ENCODE measurements at places on chromosomes 16 and 17. TPM values are rescaled to one million over a fixed set of nuclear protein-coding genes. Genes with fewer than 3 reads are reported as not detected.

- peak; percentile 68 for DNase-seq
Observed at GRCh38 chr16:10579965-10580882, at the start of gene EMP2. EMP2 (minus strand) TSS chr16:10580598; CDS start chr16:10547617, 32,981 bp downstream.

DNA sequence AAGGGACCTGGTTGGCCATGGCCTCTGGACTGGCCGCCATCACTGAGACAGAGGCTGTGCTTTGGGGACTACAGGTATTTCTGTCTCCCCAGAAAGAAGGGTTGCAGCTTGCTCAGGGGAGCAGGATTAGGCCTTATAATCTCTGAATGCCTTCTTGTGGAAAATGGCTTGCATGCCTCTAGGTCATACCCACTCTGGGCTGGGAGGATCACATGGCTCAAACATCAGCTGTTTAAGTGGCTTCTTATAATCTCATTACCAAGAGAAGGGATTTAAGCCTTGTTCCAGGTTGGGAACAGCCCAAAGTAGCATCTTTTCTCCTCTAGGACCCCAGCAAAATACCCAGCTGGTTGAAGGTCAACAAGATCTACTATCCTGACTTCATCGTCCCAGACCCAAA, 19.1 kb downstream of the LIG3 start:
- DNase-seq, result no peak

- no peak for DNase-seq
Observed at GRCh38 chr16:84247844-84248243, 8.0 kb upstream of the KCNG4 start.

The KCNJ18 gene
- 1.0 TPM for polyA plus RNA-seq

- peak; percentile 16 for DNase-seq
Observed at GRCh38 chr16:5882087-5882640, 784.6 kb upstream of the EEF2KMT start.

- DNase-seq, result peak; percentile 94
Observed at GRCh38 chr17:47949197-47949759, 7.9 kb downstream of the PNPO start.

The BEAN1 gene
- 18.0 TPM for polyA plus RNA-seq

The TBC1D24 gene
- polyA plus RNA-seq, result 5.3 TPM

- DNase-seq, result peak; percentile 96
Observed at GRCh38 chr17:9575381-9576101, at the start of gene STX8. STX8 (minus strand) TSS chr17:9575820; CDS start chr17:9575808, 12 bp downstream.

DNA sequence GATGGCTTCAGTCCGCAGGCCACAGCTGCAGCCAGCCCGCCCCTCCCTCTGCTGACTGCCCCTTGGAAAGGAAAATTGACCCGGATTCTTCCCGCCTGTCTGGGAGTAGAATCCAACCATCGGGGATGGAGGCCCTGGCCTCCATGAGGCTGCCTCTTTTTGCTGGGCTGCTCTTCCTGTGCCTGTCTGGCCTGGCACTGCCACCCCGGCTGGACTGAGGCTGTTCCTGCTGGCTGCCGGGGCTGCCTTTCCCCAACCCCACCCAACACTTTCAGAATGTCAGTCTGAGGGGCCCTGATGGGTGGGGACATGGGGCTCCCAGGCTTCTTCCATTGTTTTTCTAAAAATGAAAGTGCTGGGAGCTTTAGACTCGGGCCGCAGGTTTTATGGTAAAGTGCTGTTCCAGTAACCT, 7.3 kb downstream of the BAHCC1 start:
- DNase-seq, result no peak

The ACOX1 gene
- polyA plus RNA-seq, result 24.1 TPM

- no peak for DNase-seq
Observed at GRCh38 chr16:21526923-21527807, 72.2 kb upstream of the METTL9 start.

The RPA1 gene
- 52.9 TPM for polyA plus RNA-seq

DNA sequence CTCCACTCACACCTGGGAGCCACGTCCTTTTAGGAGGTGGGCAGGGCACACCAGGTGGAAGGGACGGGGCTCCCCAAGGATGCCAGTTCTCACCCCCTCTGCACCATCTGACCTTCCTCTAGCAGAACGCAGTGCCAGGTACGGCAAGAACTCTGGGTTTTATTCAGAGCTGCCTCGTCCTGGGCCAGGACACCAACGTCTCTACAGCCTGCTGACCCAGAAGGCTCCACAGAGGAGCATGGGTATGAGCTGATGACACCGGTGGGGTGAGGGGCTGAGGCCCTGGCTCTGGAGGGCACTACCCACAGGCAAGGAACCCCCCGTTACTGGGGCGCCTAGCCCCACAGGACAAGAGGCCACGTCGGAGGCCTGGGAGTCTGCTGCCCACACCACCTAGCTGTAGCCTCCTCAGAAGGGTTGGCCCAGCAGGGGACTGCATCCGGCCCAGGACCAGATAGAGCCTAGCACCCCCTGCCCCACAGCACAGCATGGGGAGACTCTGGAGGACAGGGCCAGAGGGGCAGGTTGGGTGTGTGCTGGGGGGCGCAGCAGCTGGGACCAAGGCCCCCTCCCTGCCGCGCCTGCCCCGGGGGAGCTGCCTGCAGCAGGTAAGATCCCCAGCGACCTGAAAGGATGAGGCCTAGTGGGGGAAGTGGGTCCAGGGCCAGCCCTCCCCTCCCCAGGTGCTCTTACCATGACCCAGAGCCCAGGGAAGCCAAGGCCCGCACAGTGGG, 13.9 kb downstream of the BCAR1 start:
- DNase-seq, result no peak

DNA sequence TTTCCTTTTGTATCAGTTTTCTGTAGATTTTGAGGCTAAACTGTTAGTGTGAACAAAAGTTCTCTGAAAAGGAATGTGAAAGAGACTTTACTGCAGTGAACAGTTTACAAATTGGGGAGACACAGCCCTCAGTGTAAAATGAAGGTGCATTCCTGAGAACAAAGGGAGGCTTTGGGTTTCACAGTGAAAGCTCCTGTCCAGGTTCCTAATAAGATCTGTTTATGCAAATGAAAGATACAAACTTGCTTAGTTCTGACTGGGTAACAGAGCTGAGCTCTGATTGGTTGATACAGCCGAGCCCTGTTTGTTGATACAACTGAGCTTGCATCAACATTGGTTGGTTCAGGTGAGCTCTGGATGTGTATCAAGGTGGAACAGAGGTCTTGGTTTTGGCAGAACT, 8.3 kb upstream of the CDRT15 start:
- peak; percentile 18 for DNase-seq

GRCh38 chr16:85718153-85718477, 29.4 kb upstream of the GINS2 start:
- DNase-seq, result no peak

DNA sequence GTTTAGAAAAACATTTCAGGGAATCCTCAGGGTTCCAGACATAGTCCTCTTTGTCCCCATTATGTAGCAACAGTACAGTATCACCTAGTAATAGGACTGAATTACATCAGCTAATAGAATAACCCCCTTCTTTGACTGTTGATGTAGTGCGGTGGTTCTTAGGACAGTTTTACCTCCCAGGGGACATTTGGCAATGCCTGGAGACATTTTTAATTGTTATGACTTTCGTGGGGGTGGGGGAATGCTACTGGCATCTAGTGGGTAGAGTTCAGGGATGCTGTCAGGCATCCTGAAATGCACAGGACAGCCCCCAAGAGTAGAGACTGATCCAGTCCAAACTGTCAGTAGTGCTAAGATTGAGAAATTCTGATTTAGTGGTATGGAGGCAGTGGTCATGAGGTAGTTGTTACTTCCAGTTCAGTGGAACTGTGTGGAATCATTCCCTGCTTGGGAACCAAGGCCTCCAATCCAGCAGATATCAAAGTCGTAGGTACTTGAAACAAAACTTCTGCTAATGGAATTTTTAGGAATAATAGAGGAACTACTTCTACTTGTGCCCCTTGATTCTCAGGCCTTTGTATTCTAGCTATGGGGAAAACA, 20.3 kb downstream of the NF1 start:
- DNase-seq, result no peak

The CCL15 gene
- not detected for polyA plus RNA-seq

The MT1E gene
- 22.4 TPM for polyA plus RNA-seq

DNA sequence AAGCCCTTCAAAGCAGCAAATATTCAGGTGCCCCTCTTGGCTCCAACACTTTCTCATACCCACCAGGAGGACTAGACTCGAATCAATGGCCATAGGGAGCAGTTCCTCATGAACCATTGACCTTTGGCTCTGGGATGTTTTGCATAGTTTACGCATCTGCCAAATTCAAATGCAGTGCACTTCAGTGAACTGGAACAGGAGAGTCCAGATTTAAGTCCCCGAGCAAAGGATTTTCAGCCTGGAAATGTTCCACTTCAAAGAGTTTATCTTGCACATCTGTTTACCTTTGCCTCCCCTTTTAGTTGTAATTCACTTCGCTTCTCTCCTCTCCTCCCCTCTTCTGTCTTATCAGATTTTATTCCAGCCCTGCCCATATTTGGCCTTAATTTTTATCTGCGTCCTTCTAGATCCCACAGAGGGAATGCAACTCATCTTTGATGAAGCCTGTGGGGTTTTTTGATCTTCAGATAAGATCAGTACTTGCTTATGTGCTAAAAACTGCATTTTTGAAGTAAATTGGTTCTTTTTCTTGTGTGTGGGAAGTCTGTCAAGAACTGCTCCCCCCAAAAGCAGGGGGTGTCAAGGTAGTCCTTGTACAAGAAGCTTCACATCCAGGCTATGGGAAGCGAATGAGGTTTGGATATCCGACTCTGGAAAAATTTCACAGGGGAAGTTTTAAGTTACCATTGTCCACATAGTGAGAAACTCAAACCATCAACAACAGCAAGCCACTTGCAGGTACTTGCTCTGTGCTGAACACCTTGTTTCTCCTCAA, 281.6 kb downstream of the RBFOX1 start:
- no peak for DNase-seq

DNA sequence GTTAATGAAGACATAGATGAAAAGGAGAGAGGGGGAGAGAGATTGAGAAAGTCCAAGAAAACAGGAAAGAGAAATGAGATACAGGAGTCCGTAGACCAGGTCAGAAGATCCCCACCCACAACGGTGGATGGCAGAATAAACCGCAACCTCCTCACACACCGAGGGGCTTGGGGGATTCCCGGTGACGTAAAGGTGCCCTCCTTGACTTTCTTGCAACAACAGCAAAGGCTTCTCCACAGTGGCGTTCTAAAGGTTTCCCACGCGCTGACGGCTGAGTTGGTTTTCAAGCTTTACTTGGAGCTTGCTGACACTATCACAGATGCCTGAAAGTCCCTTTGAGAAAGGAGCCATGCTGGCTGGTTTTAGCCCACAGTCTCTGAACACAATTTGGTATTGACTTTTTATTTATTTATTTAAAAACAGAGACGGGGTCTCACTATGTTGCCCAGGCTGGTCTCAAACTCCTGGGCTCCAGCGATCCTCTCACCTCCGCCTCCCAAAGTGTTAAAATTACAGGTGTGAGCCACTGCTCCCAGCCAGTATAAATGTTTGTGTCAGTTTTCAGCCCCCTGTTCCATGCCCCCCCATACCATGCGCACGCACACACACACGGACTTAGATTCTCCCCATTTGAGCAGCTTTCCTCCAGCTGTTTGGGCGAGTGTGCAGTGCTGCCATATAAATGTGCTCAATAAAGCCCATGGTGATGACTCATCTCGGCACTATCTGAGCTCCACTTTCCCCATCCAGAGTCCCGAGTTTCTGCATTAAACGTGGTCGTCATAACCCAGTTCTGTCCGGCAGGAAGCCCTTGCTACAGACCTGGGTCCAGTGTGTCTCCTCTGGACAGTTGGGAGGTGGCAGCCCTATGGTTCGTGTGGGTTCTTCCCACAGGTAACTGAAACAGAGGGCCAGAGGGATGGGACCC, 33.0 kb upstream of the SEC14L1 start:
- DNase-seq, result no peak

DNA sequence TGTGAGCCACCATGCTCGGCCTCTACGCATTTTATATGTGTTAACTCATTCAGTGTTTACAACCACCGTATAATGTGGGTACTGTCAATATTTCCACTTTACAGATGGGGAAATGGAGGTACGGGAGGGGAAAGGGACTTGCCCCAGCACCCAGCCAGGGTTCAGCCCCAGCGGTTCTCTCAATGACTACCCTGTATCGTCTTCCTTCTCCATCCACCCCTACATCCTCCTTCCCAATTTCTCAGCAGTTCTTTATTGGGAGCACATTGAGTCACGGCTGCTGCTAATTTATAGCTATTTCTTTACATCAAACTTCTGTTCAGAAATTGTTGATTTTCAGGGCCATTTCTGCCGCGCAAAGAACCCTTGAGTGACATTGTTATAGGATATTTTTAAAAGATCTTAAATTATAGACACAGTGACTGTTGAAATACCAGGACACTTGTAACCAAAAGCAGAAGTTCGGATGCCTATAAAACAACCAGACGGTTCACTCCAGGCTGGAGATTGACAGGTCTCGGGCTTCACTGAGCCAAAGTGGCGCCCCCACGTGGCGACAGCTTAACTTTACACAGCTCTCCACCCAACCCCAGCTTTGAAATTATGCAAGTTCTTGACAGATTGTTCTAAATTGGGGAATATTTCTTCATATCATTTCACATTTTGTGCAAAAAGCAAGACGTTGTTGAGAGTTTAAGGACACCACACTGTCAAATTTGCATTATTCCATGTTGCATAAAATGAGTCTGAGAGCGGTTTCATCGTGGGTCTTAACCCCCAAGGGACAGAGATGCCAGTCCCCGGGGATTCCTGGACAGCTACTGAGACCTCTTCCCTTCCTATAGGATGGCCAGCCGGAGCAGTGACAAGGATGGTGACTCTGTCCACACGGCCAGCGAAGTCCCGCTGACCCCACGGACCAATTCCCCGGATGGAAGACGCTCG, 11.8 kb downstream of the SYT17 start:
- DNase-seq, result peak; percentile 76

- DNase-seq, result no peak
Observed at GRCh38 chr17:14306596-14306995, 5.7 kb downstream of the HS3ST3B1 start.
